Central memory CD4-positive, alpha-beta T cell (primary cell): ENCODE measurements at places on chromosomes 1 and 21.

DNA sequence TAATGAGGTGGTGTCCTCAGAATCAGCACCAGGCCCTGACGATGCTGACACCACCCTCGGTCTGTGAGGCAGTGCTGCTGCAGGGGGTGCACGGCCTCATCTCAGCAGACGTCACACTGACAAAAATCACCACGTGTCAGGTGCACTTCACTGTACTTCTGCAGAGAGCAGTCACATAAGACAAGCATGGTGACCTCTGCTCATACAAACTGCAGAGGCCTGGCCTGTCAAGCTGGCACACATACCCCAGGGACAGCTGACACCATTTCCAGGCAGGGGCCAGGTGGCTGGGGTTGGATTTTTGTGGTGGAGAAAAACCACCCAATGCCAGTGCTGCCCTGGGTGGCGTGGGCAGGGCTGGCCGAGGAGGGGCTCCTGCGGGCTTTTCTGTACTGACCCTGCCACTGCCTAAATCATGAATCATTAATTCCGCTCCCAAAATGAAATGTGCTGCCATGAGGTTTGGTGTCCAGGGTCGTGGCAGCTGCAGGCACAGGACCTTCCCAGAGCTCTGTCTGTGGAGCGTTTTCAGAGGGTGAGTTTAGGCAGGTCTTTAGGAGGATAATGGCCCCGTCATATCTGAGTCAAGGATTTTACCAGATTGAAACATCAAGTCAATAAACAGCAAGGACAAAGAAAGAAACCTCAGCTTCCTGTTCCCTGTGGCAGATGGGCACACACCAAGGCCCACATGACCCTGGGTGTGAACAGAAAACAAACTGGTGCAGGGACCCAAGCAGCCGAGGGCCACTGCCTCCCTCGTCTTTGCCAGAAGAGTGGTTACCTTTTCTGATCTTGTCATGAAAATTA, 33.4 kb upstream of the GPR153 start:
- DNase-seq: no peak

- DNase-seq: no peak
These were observed 10.5 kb downstream of the CEP104 start for GRCh38 chr1:3846541-3846940.

DNA sequence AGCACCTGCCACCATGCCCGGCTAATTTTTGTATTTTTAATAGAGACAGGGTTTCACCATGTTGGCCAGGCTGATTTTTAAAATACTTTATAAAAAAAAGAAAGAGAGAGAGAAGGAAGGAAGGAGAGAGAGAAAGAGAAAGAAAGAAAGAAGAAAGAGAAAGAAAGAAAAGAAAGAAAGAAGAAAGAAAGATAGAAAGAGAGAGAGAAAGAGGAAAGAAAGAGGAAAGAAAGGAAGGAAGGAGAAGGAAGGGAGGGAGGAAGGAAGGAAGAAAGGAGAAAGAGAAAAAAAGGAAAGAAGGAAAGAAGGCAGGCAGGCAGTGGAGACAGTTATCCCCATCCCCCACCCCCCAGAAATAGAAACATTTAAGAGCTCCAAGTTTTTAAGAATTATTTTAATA, 69.9 kb downstream of the TOMM20 start:
- DNase-seq: no peak

DNA sequence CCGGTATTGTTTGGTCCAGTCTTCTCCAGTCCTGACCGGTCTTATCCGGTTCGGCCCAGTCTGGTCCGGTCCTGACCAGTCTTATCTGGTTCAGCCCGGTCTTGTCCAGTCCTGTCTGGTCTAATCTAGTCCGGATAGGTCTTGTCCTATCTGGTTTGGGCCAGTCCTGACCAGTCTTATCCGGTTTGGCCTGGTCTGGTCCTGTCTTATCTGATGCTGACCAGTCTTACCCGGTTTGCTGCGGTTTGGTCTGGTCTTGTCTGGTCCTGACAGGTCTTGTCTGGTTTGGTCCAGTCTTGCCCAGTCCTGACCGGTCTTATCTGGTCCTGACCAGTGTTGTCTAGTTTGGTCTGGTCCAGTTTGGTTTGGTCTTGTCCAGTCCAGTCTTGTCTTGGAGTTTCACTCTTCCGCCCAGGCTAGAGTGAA, 30.1 kb downstream of the DHX9 start:
- no peak for DNase-seq

GRCh38 chr1:27116697-27117096, 38.2 kb downstream of the SLC9A1 start:
- no peak for DNase-seq
